ENCODE measurements at places on chromosomes 7 and 10.

- no peak for DNase-seq
These were observed 29.7 kb downstream of the UNC5B start for GRCh38 chr10:71241830-71242621.

- no peak for DNase-seq
These were observed 133.6 kb downstream of the SEMA3C start for GRCh38 chr7:80785276-80785675.

GRCh38 chr10:69326692-69327091 lies 48.4 kb downstream of the HK1 start:
- DNase-seq, result no peak

- peak; percentile 4 for DNase-seq
These were observed 233.1 kb downstream of the SEMA3E start for GRCh38 chr7:83415840-83416239.

DNA sequence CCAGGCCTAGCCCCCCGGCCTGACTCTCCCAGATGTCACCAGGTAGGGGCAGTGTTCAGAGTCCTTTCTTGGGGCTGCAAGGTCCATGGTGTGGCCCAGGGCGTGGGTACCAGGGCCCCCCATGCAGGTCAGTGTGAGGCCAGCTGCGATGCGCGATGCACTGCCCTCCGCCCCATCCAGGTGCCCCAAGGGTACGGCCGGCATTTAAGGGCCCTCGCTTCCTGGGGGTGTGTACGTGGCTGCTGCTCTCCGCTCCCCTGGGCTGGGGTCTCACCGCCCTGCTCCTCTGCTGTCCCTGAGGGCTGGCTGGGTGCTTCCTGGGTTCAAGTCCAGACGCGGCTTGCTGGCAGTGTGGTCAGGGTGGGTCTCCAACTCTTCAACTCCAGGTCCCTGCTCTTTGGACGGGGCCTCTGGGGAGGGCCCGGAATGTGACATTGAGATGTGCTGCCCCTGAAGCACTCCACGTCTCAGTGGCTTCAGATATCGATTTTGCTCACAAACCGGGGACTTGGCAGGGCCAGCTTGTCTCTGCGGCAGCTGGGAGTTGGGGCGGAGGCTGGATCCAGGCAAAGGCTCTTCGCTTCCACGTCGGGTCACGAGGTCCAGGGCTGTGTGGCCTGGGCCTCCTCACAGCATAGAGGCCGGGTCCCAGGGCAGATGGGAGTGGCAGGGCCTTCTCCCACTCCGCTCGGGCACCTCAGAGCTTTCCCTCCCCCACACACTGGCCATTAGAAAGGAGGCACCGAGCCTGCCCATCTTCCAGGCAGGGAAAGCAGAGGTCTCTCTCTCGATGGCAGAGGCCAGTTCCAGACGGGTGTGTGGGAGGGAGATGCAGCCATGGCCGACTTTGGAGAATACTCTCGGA lies 93.2 kb downstream of the UNCX start:
- DNase-seq, result no peak

DNA sequence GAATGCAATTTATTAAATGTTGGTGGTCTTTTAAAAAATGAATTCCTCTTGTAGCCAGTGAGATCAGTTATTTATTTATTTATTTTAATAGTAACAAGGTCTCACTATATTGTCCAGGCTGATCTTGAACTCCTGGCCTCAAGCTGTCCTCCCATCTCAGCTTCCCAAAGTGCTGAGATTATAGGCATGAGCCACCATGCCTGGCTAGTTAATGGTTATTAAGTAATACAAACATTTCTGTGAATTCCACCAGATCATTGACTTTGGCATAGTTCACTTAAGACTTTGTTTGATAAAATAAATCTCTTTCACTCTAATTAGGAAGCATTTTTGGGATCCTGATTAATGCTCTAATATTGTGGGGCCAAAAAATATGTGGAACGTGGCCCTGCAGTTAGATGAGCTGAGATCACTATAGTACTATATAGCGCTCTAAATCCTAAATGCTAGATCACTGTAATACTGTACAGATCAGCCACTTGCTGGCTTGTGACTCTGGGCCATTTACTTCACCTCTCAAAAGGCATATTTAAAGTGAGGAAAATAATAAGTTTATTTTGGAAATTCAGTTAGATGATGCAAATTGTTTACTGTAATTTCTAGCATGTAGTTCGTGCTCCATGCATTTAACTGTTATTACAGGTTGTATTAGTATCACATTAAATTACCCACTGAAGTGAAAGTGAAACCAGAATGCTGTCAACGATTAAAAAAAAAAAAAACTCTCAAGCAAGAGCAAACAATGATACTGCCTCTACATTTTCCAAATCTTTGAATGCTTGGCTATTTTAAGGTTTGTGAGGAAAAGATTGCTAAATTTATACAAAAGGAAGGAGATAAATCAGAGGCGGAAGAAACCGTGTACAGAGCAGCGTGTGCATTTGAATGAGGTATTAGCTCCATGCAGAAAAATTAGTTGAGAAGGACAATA lies 15.9 kb upstream of the FAS start:
- DNase-seq, result no peak

GRCh38 chr7:82527851-82528250 lies 84.3 kb upstream of the CACNA2D1 start:
- no peak for DNase-seq

GRCh38 chr10:127702271-127702670 lies 34.7 kb upstream of the FOXI2 start:
- peak; percentile 11 for DNase-seq

DNA sequence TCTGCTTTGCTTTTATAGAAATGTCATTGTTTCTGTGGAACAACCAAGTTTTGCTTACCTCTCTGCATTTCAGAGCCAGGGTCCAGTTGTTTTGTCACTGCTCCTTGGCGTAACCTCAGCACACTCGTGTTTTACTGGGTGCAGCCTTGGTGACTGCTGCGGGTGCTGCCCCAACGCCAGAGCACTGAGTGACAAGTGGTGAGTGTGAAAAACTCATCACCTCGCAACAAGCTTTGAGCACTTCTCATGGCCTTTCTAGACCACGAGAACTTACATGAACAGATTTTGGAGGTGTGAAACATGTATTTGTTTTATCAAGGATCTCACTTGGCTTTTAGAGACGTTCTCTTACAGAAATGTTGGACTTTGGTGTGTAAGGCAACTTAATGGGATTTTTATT lies 31.0 kb downstream of the GLRX3 start:
- no peak for DNase-seq

- DNase-seq, result no peak
These were observed 728 bp downstream of the CAV2 start for GRCh38 chr7:116500078-116500853.

- DNase-seq, result no peak
These were observed 109.9 kb upstream of the ABI1 start for GRCh38 chr10:26970667-26971066.

GRCh38 chr7:132386201-132386681 lies 190.0 kb downstream of the PLXNA4 start:
- peak; percentile 68 for DNase-seq

DNA sequence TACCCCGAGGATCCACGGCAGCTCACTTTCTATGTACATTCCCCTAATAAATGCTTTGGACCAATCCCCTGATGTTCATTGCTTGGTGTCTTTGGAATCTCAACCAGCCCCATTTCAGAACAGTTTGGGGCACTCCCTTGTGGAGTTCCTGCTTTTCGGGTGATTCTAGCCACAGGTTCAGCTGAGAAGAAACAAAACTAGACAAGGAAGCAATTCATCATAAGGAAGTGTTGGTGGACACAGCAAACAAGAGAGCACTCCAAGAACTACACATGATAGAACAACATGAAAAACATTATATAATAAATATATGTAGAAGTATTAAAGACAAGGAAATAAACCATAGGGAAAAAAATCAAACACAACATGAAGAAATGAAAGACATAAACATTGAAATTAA lies 6.0 kb upstream of the CCDC136 start:
- DNase-seq, result no peak

- no peak for DNase-seq
These were observed 53.0 kb downstream of the SMURF1 start for GRCh38 chr7:99090771-99091542.

DNA sequence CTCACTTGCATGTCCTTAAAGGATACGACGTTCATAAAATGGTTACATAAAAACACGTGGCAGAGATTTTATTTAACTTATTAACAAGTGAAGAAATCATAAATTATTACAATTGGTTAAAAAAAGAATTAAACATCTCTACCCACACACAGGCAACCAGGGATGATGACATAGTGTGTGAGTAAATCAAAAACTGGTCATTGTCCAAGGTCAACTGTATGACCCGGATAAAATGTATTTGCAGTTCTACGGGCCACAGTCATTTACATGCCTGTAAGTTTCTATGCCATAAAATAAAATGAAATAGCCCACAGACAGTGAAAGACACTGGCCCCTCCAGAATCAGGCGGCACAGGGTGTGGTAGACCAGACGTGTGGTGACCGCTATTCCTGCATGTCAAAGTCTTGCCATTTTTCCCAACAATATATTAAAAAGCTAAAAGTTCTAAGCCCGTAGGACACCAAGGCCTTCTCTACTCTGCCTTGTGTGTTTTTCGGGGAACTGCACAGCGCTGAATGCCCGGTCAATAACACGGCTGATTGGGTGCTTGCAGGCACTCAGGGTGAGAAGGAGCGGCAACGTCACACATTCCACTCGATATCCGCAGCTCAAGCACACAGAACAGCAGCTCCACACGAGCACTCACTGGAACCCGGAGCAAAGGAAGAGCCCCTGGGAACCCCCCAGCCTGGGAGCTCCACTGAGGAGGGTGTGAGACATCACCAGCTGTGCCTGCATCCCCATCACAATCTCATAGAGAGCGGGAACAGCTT lies 143.3 kb upstream of the PPP2R2D start:
- DNase-seq, result no peak

DNA sequence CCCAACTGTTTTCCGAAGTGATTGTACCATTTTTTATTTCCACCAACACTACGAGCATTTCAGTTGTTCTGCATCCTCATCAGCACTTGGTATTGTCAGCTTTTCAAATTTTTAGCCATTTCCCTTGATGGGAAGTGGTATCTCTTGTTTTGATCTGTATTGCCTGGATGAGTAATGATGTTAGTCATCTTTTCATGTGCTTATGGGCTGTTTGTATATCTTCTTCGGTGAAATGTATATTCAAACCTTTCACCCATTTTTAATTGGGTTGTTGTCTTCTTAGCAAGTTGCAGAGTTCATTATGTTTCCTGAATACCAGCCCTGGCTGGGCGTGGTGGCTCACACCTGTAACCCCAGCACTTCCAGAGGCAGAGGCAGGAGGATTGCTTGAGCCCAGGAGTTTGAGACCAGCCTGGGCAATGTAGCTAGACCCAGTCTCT lies 22.1 kb downstream of the CLIP2 start:
- DNase-seq, result no peak

DNA sequence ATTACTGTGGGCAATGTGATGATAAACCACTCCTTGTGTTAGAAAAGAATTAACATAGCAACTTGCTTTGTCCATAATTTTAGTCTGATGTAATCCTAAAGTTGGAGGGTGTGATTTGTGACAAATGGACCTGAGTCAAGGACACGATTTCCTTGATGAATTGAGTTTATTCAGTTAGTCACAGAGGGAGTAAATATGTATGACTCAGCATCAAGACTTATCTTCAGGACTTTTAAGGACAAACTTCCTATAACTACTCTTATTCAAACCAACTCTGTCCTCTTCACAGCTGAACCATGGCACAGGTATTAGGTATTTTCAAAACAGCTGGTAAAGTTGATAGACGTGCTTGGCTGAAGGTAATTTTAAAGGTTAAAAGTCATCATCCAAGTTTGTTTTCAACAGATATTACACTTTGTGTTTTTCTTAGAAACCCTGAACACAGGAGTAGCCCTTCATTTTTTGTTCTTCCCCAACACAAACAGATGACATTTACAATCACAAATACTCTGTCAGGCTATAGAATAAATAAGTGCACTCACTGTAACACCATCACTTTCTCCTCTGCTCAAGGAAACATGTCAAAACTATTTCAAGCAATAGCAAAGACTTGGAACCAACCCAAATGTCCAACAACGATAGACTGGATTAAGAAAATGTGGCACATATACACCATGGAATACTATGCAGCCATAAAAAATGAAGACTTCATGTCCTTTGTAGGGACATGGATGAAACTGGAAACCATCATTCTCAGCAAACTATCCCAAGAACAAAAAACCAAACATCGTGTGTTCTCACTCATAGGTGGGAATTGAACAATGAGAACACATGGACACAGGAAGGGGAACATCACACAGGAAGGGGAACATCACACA lies 54.5 kb downstream of the COA1 start:
- DNase-seq, result no peak

- no peak for DNase-seq
These were observed 57.1 kb upstream of the IGFBP3 start for GRCh38 chr7:45978010-45978681.

DNA sequence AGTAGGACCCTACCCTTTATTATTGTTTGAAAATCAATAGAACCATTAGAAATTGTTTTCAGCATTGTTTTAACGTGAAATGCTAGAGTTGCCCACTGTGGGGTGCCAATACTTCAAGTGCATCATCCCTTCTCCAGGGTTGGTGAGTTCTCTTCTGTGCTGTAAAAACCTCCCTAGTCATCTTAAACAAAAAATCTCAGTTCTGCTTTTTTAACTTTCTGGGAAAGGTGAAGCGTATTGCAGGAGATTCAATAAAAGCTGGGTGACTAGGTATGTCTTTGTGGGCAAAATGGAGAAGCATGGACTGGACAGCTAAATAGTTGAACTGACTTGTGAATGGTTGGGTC lies 699.1 kb downstream of the SUGCT start:
- no peak for DNase-seq

DNA sequence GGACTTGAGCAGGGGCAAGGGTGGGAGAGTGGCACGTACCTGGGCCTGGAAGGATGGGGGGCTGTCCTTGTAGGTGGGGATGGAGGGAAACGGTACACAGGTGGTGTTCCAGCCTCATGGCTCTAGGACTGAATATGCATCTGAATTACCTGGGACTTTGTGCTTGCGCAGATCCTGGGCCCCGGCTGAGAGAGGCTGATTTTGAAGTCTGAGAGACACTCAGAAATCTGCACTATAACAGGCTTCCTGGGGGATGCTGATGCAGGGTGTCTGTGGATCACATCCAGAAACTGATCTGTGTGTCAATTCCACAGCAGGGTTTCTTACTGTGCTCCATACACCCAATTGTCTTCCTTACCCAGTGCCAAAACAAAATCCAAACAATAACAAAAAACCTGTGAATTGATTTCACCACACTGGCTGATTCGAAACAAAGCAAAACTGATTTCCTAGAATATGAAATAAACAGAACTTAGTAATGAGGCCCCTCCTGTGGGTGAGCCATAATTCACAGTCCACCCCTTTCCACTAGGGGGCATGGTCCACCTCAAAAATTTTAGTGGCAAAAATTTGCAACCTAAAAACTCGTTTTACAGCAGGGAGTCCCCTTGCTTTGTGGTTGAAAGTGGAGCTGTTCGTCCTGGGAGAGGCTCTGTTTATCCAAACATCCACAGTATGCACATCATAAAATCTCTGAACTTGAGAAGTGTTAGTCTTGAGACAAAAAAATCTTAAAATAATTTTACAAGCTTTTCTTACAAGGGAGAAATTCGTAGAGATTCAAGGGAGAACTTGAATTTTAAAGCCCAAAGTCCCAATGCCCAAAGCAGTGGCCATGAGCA lies 32.0 kb upstream of the PLEKHA1 start:
- peak; percentile 34 for DNase-seq

All from DMS79 treated with DMSO at 0.1 percent for 48 hours (cell line).